ENCODE measurements at places on chromosomes 7 and 10. TPM values are rescaled to one million over a fixed set of nuclear protein-coding genes. Genes with fewer than 3 reads are reported as not detected.

DNA sequence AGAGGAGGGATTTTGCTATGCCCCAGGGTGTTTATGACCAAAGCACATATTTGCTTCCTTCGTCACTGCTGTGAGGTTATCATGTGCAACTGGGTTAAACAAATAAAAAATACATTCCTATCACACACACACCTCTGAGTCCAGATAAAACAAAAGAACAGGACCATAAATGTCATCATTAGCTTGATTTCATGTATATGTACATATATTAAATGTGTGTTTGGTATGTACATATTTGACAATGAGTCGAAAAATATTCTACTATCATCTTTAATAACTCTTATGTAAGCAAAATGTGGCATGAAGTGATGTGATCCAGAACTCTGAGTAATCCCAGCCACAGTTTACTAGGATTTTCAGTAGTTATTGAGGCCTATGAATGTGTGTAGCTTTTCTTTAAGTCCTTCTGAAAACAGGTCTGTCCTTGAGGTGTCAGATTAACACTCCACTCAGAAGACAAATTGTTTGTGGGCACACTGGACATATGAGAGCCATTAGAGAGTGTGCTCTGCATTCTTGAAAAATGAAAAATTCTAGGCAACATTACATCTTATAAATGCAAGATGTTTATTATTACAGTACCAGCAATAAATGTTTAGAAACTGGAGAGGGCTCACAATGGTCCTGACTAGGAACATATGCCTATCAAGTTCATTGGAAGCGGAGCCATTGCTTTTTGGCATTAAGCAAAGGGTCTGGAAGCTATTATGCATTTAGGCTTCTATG lies 335.1 kb upstream of the SEMA3A start:
- no peak for DNase-seq

The PTPRZ1 gene
- polyA plus RNA-seq = 2.7 TPM

The SPDYE5 gene
- polyA plus RNA-seq = 2.2 TPM

DNA sequence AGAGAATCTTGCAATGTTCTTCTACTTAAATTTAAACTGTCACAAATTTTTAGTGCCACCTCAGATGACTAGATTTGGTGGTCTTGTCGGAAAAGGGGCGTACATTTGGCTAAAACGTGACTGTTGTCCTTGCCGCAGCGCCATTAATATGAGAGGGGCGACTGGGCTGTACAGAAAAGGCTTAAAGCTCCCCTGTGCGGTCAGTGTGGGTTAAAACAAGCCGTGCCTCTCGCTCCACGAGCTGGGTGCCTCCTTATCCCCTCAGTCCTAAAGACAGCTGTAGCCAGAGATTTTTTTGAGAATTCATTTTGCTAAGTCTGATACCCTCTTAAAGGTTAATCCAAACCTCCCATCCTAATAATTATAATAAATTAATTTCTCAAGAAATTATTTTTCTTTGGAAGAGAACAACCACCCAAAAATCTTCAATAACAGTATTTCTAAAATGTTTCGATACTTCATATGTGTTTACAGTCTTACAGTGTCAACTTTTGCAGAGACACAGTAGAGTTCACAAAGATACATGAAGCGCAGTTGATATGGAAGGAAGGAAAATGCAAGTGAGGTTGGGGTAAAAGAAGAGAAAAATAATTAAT lies 68.6 kb downstream of the C7orf25 start:
- no peak for DNase-seq

GRCh38 chr7:77481615-77482014 lies 55.5 kb upstream of the PTPN12 start:
- DNase-seq = no peak

The TWNK gene
- polyA plus RNA-seq = 16.1 TPM

The AGR2 gene
- 66.8 TPM for polyA plus RNA-seq

The ARMC10 gene
- 55.7 TPM for polyA plus RNA-seq

GRCh38 chr7:36658335-36659171 lies 65.7 kb downstream of the AOAH start:
- DNase-seq = no peak

DNA sequence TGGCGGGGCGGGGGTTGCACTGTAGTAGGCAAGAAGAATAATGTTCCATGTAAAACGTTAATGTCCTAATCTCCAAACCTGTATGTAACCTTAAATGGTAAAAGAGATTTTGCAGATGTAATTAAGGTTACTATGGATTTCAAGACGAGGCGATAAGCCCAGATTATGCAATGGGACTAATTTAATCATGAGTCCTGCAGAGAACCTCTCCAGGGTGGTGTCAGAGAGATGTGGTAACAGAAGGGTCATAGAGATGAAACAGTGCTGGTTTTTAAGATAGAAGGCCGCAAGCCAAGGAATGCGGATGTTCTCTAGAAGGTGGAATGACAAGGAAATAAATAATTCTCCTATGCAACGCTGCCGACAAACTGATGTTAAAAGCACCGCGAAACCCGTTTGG lies 57.1 kb downstream of the UBE3C start:
- no peak for DNase-seq
